Hematopoietic multipotent progenitor cell treated with erythropoietin and hydrocortisone succinate and interleukin-3 and kit ligand, for 15 days (in vitro differentiated cells): ENCODE measurements at places on chromosomes 13 and 19.

DNA sequence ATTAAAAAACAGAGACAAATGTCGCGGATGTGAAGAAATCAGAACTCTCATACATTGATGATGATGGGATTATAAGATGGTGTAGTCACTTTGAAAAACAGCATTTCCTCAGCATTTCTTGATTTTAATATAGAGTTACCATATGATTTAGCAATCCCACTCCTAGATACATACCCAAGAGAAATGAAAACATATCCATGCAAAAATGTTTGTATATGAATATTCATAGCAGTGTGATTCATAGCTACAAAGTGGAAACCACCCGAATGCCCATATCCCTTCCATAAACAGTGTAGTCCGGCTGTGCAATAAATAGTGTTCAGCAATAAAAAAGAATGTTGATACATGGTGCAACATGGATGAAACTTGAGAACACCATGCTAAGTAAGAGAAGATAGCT lies 44.6 kb downstream of the DPY19L3 start:
- no peak for DNase-seq

DNA sequence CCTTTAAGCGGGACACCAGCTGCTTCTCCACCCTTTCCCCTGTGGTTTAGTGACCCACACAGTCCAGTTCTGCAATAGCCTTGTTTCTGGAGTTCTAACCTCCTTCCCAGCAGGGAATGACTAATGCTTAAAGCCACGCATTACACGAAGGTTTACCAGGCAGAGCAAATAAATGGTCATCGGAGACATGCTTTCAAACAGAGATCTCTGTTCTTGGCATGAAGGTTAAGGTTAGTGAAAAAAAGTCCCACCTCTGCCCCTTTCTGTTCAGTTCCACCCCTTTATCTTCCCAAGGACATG lies 25.3 kb upstream of the MEDAG start:
- DNase-seq: no peak

DNA sequence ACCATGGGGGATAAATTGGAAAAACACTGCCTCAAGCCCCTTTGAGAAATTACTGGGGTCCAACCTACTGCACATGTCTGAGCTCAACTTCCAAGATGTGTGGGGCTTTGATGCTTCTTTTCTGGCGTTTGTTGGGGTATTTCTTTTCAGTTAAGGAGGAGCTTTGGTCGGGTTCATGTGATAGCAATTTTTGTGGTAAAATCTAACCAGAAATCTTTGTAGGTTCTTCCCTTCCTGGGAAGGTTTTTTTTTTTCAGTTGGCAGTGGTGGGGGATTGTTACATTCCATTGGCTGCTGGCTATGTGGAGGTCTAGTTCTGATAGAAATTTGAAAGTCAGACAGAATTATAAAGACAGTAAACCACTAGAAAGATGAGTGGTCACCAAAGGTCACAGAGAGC lies 327.8 kb downstream of the ATP8A2 start:
- no peak for DNase-seq

DNA sequence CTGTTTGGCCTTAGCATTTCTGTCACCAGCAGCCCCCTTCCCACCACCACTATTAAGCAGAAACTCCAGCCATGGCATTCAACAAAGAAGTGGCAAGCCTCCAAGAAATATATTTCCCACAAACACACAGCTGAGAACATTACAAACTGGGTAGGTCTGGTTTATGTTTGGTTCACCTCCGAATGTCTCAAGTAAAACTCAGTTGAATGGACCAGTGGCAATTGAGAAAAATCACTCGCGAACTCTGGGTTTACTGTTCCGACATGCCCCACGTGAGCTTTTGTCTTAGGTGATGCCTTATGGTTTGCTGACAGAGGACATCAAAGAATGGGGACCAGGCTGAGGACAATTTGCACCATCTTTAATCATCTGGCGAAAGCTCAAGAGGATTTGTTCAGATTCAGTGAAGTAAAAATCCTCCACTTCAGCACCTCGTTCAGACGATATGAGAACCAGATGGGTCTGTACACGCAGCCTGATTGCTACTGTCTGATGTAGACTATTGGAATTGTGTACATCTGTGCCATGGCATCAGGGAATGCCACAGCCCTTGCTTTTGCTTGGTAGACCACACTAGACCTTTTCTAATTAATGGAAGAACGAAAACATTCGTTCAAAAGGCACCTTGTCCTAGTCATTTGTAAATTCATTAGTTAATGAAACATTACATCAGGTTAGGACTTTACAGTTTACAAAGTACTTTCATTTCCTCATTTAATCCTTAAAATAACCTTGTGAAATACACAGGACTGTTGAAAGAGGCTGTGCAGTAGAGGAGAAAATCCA lies 59.4 kb downstream of the SLC10A2 start:
- no peak for DNase-seq

GRCh38 chr19:29212356-29212647 lies 649 bp downstream of the UQCRFS1 start:
- no peak for DNase-seq

DNA sequence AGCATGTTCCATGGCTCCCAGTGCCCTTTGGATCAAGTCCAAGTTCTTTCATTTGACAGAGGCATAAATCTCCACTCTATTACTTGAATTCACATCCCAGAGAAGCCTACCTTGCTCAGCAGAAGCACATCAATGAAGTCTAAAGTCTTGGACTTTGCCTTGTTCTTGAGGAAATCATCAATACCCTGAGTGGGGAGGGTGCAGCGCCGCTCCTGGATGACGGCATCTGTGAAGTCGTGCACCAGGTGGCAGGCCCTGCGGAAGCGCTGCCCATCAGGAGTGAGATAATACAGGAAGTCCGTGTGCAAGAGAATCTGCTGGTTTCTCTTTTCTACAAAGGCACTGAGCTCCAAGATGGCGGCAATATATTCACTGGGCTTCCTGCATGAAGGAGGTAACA lies 10.6 kb downstream of the CYP4F11 start:
- no peak for DNase-seq

GRCh38 chr13:46995874-46996273 lies 99.0 kb upstream of the HTR2A start:
- DNase-seq: no peak

- DNase-seq: no peak
These were observed 95.3 kb upstream of the TNFSF11 start for GRCh38 chr13:42478531-42479156.

DNA sequence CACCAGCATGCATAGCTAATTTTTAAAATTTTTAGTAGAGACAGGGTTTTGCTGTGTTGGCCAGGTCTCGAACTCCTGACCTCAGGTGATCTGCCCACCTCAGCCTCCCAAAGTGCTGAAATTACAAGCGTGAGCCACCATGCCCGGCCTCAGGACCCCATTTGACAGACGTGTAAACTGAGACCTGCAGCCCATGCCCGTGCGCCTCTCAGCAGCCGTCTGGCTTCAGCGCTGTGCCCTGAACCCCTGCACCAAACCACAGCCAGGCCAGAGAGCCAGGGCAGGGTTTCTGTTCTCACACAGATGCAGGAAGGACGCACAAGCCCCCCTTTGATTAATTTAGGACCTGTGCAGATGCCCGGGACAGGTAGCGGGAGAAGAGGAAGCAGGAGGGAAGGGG lies 7.3 kb upstream of the FFAR1 start:
- DNase-seq: no peak

DNA sequence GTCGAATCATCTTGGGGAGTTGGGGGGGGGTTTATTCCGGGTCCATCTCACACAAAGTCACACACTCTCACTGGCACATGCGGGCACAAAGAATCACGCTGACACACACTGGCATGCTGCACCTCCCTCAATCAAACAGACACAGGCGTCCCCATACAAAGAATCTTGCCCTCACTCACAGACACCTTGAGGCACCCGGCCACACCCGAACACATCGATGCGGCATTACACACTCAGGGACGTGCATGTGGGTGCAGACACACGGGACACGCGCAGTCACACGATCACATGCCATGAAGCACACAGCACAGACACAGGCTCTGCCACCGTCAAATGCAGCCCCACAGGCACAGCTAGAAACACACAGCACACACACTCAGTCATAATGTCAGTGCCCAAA lies 7.8 kb downstream of the NFIX start:
- DNase-seq: no peak

DNA sequence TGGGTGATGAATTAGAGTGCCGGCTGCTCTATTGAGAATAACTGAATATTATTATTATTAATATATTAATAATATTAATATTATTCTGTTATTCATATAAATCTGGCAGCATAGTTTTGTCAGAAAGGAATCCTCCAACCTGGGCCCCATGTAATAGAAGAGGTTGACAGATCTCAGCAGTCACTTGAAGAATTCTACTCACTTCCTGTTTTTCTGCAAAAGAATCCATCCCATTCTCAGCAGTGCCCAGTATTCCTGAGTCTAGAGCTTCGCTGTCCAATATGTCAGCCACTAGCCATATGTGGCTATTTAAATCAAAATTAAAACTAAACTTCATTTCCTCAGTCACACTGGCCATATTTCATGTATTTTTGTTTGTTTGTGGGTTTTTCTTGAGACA lies 72.4 kb upstream of the USPL1 start:
- no peak for DNase-seq

GRCh38 chr19:23305555-23305954 lies 55.4 kb upstream of the ZNF724 start:
- DNase-seq: no peak

DNA sequence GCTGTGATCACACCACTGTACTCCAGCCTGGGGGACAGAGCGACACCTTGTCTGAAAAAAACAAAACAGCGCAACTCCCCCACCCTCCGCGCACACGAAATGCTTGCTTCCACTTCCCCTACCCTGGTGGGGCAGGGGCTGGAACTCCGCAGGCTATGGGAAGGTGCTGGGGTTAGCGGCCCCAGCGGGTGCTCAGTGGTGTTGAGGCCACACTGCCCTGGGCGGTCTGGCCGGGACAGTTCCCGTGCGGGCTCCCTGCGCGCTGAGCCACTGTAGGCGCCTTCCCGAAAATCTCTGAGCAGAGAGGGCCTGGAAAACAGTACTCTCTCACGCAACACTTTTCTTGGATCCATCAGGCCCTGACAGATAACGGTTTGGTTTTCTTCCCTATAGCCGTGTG lies 1.1 kb upstream of the WTIP start:
- DNase-seq: no peak

- no peak for DNase-seq
These were observed 31.3 kb downstream of the KCTD12 start for GRCh38 chr13:76854894-76855293.

- no peak for DNase-seq
These were observed 349.7 kb downstream of the LIG4 start for GRCh38 chr13:107865643-107866031.

DNA sequence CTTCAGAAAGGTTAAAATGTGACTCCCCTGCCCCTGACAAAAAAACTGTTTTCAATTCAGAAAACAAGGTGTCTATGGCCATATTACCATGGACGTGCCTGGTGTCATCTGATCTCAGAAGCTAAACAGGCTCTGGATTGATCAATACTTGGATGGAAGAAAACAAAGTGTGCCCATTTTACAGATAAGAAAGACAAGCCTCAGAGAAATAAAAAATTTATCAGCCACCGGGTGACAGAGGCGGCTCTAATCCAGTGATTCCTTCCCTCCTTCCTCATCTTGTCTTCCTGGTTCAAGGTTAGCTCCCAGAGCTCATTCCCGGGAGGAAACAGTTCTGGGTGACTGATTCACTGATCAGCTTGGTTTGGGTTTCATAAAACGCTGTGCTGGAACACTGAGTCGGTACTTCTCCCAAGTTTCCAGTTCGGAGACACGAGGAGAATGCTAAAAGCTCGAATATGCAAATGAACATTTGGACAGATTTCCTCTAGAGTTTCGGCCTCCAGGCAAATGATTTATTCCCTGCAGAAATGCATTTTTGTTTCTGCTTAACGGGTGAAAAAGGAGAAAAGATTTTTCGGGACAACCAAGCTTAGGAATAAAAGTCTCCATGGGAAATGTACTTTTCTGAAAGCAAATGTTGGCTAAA lies 211.2 kb downstream of the UQCRFS1 start:
- DNase-seq: no peak

- DNase-seq: no peak
These were observed 3.7 kb upstream of the SBK2 start for GRCh38 chr19:55540619-55541018.

- DNase-seq: no peak
These were observed 6.6 kb upstream of the FLT3 start for GRCh38 chr13:28106976-28107375.

- no peak for DNase-seq
These were observed 7.5 kb upstream of the PDCD5 start for GRCh38 chr19:32573492-32573794.

DNA sequence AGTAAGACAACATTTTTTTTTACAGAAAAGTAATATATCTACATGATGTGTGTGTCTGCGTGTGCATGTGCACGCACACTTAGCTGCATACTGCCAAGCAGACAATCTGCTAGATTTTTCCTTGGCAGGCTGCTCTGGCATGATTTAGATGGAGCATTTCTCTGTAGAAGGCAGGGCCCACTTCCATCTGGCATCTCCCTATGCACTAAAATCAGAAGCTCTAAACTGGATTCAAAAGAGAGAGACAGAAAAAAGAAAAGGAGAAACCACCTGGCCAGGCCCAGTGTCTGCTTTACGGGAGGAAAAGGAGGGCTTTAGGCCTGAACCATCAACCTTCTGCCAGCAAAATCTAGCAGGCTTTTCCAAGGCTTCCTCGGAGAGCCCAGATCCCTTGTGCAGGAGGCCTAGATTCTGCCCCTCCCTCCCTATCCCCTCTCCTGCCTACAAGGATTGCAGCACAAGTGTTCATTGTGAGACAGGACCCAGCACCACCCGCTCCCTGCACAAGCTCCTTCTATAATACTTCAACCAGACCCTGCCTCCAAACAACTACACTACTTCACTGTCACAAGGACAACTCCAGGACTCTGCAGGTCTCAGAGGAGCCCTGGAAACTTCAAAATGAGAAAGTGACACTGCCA lies 99.3 kb downstream of the DOCK9 start:
- no peak for DNase-seq

DNA sequence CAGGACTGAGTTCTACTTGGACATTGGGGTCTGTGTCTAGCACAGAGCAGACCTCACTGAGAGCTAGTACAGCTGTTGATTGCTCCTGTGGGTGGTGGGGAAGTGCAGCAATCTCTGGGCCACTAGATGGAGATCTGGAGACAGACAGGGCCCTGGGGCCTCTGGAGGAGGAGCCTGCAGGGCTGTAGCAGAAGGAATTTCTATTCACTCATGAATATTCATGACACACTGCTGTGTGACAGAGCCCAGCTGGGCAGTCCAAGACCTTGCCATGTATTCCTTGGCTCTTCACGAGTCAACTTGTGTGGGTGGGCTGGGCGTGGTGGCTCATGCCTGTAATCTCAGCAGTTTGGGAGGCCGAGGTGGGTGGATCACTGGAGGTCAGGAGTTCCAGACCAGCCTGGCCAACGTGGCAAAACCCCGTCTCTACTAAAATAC lies 37.5 kb downstream of the SUGP2 start:
- DNase-seq: peak; percentile 13

GRCh38 chr19:33274663-33275558 lies 27.4 kb downstream of the CEBPA start:
- no peak for DNase-seq

DNA sequence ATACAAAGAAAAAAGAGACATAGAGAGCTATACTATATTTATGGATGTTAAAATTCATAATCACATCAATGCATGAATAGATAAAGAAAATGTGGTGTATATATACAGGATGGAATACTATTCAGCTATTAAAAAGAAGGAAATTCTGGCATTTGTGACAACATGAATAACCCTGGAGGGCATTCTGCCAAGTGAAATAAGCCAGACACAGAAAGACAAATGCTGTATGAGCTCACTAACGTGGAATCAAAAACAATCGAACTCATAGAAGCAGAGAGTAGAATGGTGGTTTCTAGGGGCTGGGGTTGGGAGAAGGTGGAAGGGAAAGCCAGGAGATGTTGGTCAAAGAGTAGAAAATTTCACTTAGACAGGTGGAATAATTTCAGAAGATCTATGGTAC lies 24.0 kb downstream of the UTP14C start:
- no peak for DNase-seq

- DNase-seq: no peak
These were observed 2.2 kb upstream of the FREM2 start for GRCh38 chr13:38684714-38685113.
